ENCODE measurements at places on chromosomes 11 and 22. TPM values are rescaled to one million over a fixed set of nuclear protein-coding genes. Genes with fewer than 3 reads are reported as not detected.

DNA sequence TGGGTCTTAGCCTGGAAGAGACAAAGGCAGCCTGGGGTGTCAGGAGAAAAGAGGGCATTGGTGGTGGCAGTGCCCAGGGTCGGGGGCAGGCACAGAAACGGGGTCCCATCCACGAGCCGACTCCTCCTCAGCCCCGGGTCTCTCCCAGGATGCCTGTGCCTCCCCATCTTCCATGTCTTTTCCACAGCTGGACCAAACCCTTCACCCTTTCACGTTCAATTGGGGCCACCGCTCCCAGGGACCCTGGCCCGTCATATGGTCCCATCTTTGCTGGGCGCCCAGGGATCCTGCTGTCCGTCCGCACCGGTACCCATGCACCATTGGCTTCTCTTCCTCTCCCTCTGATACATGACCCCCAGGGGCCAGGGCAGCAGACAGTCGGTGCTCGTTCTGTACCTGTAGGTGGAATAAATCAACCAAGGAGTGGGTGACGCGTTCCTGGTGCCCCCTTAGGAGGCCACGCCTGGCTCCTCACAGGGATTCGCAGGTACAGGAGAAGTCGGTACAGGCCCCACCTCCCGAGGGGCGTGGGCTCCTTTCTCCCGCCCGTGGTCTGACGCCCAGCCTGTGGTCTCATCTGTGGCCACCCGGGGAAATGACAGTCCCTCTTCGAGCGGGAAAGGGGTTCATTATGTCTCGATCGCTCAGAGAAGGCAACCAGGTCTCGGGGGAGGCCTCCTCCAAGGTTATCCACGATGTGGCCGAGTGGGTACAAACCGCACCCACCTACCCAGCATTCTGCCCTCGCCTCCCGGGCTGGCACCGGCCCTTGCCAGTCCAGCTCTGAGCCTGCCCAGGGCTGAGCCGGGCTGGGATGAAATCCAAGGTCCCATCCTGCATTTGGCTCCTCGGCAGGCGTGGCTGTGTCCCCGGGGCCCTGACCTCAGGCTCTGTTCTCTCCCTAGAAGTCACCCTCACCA lies 1493.6 kb downstream of the BRD1 start:
- DNase-seq, result no peak

DNA sequence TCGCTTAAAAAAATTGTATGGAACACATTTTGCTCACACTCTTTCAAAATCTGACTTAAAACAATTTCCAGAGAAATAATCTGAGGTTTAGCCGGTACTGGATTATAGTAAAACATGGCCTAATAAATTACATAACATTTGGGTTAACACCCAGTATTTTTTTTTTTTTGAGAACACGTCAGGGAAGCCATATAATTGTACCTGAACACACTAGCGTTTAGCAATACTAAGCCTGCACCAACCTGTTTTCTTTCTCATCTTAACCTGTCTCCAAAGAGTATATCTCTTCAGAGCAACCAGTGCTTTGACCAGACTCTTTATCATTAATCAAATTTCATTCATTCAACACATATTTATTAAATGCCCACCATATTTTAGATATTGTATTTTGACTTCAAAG lies 2.0 kb upstream of the POGLUT3 start:
- DNase-seq, result no peak

DNA sequence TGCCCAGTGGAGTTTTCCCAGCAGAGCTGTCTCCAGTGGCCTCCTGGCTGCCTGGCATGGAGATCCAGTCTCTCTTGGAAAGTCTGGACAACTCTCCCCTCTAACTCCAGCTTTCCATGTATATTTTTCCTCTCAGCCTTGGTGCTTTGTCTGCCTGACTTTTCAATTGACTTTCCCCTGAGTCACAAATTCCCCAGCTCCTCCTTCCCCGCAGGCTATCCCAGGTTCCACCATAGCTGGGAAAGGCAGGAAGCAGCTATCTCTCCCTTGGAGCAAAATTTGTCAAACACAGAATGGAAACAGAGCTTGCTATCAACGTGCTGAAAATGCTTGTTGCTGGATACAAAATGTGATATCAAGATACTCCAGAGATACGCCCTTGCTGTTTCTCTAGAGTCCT lies 384.8 kb downstream of the TMEM135 start:
- DNase-seq, result peak; percentile 26

GRCh38 chr11:5712507-5712906 lies 22.9 kb downstream of the TRIM22 start:
- no peak for DNase-seq

DNA sequence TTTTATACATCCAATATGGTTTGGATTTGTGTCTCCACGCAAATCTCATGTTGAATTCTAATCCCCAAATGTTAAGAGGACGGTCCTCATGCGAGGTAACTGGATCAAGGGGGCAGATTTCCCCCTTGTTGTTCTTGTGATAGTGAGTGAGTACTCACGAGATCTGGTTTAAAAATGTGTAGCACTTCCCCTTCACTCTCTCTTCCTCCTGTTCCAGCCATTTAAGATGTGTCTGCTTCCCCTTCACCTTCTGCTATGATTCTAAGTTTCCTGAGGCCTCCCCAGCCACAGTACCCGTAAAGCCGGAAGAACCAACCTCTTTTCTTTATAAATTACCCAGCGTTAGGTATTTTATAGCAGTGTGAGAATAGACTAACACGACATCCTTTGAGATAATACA lies 98.6 kb downstream of the TTC28 start:
- no peak for DNase-seq

DNA sequence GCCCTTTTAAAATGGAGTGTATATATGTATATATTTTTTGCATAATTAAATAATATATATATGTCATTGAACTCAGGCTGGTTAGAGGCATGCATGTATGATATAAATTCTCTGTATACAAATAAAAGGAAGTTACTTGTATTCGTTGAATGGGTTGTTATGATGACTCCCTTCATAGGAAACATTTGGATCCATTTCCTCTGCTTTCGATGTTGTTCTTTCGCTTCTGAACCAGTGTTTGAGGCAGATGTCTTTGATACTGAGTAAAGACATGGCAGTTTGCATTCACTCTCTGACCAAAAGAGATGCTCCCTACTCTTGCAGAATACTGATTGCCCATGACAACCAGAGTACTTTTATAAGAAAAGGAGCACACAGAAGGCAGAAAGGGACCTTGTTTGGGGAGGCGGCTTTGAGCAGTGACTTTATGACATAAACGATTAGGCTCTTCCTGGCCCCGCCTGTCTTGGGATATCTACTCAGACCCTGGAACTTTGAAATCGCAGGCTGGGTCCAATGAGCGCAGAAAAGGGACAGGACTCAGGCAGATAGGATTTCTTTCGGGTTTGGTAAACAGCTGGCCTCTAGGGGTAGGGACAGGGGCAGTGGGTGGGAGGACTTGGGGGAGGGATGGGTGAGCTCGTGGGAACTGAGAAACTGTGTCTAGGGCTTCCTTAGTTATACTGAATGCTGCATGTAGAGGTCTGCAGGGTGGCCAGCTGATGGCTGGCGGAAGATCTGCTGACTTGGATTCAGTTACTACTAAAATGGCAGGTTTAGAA lies 23.2 kb downstream of the TIMP3 start:
- no peak for DNase-seq

DNA sequence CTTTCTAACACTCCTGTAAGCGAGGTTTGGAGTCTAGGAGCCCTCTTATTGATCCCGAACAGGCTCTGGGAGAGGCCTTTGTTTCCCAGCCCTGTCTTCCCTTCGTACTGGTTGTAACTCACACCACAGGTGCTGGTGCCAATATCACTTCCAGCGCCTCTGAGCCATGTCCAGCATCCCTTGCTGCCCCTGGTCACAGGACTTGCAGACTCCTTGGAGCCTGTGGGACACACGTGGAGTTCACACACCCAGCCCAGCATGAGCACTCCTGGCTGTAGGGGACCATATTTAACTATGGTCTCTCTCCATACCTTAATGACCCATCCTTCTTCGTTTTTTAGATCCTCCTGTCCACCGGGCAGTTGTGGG lies 2.2 kb downstream of the ZBTB16 start:
- DNase-seq, result no peak

- DNase-seq, result no peak
Measured at GRCh38 chr11:9089636-9090035, 1.8 kb downstream of the SCUBE2 start.

GRCh38 chr22:48925450-48925849 lies 902.2 kb downstream of the BRD1 start:
- no peak for DNase-seq

GRCh38 chr11:27204529-27204928 lies 158.5 kb downstream of the CCDC34 start:
- DNase-seq, result no peak

DNA sequence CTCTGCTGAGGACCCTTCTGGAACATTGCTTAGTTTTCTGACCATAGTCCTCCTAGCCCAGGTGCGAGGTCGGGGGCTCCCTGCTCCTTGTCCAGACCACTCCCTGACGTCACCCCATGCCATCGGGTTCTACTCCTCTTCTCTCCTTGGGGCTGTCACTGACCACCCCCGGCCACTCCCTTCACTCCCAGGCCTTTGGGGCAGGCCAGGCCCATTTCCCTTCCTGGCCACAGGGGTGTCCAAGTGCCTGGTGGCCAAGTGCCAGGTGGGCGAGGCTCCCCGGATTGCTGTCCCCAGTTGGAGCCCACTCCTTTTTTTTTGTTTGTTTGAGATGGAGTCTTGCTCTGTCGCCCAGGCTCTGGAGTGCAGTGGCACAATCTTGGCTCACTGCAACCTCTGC lies 19.5 kb downstream of the MRGPRD start:
- DNase-seq, result no peak

DNA sequence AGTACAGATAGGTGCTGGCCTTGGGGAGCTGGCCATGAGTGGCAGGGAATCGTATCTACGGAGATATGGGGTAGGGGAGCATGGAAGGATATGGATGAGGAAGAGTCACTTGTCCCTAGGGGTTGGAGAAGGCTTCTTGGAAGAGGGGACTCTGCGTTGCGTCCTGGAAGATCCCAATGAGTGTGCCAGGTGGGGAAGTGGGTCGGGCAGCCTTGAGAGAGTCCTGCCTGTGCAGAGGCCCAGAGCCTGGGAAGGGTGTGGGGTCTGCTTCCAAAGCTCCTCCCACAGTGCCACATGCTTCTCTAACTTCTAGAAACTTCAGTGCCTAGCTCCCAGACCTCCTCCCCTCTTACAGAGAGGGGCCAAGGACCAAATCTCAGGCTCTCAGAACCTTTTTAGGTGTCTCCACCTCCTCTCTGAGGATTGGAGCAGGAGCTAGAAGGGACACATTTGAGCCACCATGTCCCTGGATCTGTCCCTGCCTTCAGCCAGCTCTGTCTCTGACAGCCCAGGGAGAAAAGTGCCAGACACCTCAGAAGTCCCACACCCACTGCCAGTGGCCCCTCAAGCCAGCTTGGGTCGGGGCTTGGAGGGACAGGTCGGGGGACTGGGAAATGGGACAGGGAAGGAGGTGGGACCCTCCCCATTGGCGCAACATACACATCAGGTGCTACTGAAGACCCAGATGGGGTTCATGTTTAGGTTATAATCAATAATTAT lies 11.0 kb downstream of the RHBDD3 start:
- DNase-seq, result no peak

DNA sequence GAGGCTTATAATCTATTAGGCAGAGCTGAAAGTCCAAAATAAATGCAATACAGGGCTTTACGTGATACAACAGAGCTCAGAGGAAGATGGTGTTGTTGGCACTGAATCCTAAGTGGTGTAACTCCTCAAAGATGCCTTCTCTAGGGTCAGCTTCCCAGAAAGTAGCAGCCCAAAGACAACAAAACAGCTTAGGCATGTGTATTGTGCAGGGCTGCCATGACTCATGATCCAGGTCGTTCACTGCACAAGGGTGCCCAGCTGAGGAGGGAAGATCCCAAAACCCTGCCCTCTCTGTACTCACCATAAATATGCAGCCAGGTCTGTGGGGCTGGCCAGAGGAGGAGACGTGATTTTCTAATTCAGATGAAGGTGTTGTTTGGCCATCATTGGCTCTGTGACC lies 59.4 kb upstream of the NNMT start:
- DNase-seq, result no peak

DNA sequence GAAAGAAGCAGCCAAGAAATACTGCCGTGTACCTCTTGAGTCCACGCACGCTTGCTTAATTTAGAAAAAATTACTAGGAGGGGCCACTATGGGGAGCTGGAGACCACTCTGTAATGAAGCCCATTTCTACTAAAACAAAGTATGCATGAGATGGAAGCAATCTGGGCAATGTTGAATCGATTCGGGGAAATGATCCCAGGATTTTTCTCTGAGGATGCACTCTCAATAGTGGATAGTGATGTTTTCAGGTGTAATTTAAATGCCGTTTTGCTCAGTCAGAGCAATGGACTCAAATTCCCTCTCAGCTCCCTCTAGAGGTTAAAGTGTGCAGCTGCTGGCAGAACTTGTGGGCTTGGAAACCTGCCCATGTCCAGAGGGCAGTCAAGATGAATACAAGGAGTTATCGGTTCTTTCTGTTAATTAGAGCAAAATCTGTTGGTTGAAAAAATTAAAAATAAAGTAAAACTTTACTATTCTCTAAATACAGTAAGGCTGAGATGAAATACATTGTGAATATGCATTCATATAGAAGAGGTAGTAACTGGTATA lies 64.1 kb downstream of the ME3 start:
- peak; percentile 74 for DNase-seq

DNA sequence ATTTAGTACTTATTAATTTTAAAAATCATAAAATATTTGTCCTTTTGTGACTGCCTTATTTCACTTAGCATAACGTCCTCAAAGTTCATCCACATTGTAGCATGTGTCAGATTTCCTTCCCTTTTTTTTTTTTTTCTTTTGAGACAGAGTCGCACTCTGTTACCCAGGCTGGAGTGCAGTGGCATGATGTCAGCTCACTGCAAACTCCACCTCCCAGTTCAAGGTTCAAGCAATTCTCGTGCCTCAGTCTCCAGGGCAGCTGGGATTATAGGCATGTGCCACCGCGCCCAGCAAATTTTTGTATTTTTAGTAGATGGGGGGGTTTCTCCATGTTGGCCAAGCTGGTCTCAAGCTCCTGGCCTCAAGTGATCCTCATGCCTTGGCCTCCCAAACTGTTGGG lies 10.6 kb downstream of the RAB6A start:
- DNase-seq, result no peak

GRCh38 chr11:107791343-107792048 lies 67.1 kb downstream of the SLC35F2 start:
- DNase-seq, result no peak

The TMEM25 gene
- total RNA-seq, result 14.5 TPM

The DKK3 gene
- total RNA-seq, result 719 TPM

The ADM2 gene
- 3.6 TPM for total RNA-seq

The GLB1L2 gene
- not detected for total RNA-seq

The CTNND1 gene
- 153 TPM for total RNA-seq

The TBX1 gene
- 0.29 TPM for total RNA-seq

The LRP4 gene
- total RNA-seq, result 1.6 TPM

The KIAA1671 gene
- total RNA-seq, result 5.0 TPM

The SHISA8 gene
- total RNA-seq, result not detected
